A172 (cell line): ENCODE measurements at places on chromosomes 5 and 9.

GRCh38 chr5:178588769-178589168, 1.4 kb downstream of the COL23A1 start:
- no peak for DNase-seq

GRCh38 chr5:83552275-83552674, 80.7 kb downstream of the VCAN start:
- DNase-seq, result no peak

GRCh38 chr9:137220317-137221094, 1.5 kb downstream of the RNF208 start:
- no peak for DNase-seq

GRCh38 chr5:2378976-2379375, 372.5 kb downstream of the IRX2 start:
- DNase-seq, result no peak

DNA sequence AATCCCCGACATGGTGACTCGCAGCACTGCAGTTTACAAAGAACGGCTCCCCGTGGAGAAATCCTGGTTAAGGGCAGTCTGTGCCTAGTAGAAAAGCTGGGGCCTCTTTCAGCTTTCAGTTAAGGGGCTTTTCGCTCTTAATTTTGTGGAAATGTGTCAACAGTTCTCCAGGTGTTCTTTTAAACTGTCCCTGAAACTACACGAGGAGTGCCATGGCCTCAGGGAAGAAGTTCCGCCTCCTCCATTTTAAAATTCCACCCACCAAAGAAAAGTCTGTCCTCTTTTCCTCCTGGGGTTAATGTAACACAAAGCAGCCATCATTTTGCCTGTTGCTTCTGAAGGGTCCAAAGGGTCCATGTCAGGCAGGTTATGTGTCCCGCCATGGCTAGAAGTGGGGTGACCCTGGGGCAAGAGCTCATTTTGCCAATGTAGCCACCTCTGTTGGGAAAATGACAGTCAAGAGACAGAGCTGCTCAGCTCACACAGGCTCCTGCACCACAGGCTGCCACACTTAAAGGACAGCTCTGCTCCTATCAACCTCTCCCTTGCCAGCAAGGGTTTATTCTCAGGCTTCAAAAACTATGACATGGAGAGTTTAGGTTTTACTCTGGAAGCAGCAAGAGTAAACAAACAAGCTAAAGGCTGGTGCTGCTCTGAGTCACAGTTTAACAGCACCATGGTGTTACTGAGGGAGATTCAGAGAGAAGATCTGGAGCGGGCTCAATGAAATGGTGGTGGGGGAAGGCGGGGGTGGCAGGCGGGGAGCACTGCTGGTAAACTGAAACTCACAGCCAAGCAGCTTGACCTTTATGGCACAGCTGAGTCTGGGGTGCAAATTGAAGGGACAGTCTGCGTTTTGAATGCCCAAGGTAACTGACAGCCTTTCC, 3.2 kb downstream of the WHRN start:
- peak; percentile 49 for DNase-seq

DNA sequence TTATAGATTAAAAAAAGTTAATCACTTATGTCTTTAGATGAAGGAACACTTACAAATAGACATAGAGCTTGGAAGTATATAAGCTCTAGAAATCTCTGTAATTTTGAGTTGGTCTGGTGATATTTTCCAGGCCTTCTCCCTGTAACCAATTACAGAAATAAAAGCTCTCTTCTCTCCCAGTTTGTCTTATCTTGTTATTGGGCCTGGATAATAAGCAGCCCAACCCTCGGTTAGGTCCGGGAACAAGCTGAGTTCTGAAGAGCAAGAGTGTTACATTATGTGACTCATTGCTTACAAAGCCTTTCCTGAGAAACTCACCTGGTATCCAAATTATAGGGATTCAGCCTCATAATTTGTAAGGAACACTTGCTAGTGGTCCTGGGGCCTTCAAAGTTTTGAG, 1146.2 kb downstream of the CDH9 start:
- no peak for DNase-seq

DNA sequence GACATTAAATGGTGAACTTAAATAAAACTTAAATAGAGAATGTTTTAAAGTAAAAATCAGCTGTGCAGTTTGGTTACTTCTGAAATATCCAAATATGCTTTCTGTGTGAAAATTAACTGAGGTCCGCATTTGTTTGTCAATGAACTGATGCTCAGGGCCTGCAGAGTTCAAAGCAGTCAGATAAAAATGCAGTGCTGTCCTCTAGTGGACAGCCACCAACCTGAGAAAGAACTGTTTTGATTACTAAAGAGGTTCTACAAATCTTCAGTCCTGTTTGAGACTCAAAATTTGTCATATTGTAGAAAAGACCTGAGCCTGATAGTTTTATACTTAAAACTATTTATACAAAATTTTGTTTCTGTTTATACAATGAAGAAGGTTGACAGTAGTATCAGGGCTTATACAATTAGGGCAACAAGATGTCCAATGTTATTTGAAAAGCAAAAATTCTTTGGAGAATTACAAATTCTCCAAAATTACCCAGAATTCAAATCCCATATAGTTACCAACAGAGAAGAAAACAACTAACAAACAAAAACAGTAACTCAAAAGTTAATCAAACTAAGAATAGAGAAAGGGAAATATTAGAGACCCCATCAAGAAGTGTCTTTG, 232.3 kb upstream of the TBCA start:
- DNase-seq, result peak; percentile 60

DNA sequence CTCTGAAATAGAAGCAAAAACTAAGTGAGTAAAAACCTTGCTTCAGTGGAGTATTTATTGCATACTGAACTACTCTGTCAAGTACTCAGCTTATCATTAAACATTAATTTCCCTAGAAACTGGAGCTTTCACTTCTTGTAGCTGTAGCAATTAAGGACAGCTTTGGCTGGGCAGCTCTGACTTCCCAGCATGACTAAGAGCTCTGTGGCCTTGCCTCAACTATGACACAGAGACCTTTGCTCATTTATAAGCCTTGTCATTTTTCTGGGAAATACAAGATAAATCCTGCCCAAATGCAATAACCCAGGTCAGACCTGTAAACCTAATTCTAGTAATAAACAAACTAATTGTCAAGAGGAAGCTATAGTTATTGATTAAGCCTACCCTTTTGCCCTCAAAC, 65.4 kb upstream of the STK32A start:
- DNase-seq, result peak; percentile 60

DNA sequence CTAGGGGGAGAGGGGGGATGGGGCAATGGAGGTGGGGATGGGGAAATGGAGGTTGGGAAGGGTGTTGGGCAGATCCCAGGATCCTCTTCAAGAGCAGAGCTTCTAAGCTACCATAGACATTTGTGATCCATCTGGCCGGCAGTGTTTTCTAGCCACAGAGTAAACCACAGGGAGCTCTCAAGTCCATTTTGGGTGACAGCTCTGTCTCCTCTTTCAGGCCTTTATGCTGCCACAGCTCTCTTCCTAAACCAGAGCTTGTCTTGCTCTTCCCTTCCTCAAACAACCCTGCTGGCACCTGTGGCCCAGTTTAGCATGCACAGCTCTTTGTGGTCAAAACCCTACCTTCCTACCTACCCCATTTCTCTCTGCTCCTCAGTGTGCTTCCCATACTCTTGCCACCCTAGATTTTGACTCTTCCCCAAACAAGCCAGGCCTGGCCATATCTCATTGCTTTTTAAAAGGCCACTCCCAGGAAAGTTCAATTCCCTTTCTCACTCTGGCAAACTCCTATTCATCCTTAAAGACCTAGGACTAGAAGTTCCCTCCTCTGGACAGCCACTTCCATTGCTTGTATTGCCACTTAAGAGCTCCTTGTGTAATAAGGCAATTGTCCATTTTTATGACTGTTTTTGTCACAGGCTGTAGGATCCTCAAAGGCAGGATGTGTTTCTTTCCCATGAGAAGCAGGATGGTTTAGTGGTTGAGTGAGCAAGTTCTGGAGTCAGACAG, 84.3 kb upstream of the PANK3 start:
- no peak for DNase-seq

DNA sequence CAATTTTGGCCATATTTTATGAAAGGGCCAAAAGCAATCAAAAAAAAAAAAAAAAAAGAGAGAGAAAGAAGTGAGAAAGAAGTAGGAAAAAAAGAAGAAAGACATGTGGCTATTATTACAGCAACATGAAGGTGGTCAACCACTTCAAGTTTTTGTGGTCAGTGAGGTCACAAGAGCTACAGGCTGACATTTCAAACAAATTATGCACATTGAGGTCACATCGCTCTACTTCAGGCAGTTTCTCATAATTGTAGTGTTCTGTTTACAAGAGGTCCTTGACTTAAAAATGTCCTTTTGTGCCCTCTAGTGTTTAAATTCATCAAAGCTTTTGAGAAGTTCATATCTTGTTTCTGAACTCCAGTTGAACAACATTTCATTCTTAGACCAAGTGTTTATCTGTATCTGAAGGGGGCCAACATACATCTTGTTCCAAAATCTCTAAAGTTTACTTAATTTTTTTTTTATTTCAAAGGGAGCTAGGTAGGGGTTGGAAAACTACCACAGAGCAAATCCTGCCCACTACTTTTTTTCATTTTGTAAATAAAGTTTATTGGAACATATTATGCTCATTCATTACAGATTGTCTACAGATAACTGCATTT, 513.1 kb downstream of the PDE4D start:
- peak; percentile 89 for DNase-seq

GRCh38 chr9:138049085-138049778, 171.7 kb downstream of the CACNA1B start:
- no peak for DNase-seq

DNA sequence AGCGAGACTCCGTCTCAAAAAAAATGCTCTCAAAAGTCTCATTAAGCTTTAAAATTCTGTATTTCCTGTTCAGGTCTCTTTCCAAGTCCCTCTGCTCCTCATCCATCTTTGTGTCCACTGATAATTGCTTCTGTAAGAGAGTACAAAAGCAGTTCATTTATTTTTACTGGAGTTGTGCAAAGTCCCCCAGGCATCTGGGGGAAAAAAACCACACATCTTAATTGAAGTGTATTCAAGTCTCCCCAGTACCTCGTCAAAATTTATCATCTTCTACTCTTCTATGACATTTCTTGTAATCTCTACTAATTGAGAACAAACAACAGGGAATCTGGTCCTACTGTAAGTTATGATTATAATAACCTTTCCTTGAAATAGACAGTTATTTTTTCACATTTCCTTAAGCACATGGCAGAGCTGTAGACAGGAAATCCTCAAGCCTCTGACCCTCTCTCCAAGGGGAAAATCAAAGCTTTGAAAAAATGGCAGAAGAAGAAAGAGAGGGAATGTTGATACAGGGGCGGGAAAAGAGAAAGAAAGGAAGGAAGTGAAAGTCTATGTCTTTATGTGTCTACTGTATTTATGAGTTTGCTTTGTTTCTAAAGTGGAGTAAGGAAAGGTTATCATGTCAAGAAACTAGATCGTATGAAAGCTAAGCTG, 51.5 kb downstream of the RAI14 start:
- DNase-seq, result peak; percentile 54

- peak; percentile 50 for DNase-seq
These were observed 141.4 kb downstream of the NPR3 start for GRCh38 chr5:32852535-32852934.

- DNase-seq, result no peak
These were observed 21.1 kb downstream of the ANKDD1B start for GRCh38 chr5:75632321-75632720.

DNA sequence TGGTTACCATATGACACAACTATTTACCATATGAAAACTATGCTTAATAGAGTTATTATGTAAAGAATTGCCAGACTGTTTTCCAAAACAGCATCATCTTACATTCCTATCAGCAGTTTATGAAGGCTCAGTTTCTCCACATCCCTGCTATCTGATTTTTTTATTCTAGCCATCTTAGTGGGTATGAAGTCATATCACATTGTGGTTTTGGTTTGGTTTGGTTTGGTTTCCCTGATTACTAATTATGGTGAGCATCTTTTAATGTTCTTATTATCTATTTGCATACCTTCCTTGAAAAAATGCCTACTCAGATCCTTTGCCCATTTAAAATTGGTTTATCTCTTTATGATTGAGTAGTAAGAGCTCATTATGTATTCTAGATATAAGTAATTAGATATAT, 199.4 kb upstream of the NFIL3 start:
- DNase-seq, result no peak

DNA sequence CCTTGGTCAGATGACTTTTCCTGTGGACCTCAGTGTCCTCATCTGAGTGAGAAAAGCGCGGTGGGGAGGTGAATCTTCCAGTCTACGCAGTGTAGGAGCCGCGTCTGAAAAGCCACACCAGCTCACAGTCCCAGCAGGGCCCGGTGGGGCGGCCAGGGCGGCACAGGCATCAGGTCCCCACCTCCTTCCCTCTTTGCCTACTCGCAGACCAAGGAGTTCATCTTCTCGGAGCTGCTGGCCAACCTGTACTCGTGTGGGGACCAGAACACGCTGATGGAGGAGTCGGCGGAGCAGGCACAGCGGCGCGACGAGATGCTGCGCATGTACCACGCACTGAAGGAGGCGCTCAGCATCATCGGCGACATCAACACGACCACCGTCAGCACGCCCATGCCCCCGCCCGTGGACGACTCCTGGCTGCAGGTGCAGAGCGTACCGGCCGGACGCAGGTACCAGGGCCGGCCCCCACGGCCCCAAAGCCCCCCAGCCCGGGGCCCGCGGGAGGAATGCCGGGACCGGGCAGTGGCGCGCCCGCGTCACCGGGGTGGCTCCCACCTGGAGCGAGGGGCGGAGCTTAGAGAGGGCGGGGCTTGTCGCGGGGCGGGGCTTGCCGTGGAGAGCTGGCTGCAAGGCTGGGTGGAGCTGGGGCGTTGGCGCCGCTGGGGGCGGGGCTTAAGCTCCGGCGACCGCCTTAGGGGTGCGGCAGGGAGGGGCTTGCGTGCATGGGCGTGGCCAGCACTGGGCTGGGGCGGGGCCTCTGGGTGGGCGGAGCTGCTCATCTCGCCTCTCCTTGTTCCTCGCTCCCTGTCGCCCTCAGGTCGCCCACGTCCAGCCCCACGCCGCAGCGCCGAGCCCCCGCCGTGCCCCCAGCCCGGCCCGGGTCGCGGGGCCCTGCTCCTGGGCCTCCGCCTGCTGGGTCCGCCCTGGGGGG, 25.6 kb downstream of the GOLGA2 start:
- peak; percentile 51 for DNase-seq

GRCh38 chr9:129586685-129587084, 34.2 kb downstream of the C9orf50 start:
- DNase-seq, result no peak

DNA sequence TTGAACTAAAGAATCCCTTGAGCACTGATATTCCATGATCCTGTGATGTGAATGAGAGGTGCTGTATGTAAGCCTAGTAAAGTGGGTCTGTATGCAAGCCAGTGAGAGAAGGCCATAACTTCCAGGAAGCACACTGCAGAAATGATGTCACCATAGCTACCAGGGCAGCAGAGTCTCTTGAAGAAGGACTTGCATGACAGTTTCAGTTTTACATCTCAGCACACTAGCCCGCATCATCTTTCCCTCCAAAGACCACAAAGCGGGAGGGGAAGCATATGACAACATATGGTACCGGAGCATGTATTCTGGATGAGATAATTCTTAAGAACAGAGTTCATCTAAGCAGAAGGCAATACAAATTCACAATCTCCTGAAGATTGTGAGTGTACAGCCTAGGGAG, 37.6 kb upstream of the MAST4 start:
- no peak for DNase-seq

DNA sequence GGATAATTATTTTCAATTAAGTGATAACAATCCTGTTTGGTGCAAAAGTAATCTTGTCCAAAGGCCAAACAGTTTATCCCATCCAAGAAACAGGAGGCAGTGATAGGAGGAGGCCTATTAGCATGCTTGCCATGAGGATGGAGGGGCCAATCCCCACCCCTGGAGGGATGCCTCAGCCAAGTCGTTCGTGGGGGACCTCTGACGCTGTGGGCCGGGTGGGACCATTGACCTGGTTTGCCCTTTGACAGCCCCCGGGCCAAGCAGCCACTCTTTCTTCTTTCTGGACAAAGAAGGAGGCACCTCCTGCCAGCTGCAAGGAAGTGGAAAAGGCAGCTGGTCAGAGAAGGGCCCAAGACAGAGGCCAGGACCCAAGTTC, 39.5 kb upstream of the GRHPR start:
- DNase-seq, result no peak
